A549 treated with GW870086 at 1 μM for 4 hours (cell line): ENCODE measurements at places on chromosomes 4 and X. TPM values are rescaled to one million over a fixed set of nuclear protein-coding genes. Genes with fewer than 3 reads are reported as not detected.

PSAPL1 gene
- total RNA-seq, result 0.15 to 0.33 TPM (median 0.22 TPM) in 5 replicates

BEND4 gene
- total RNA-seq, result 0.01 TPM in 1 of 5 replicates, not detected in the others

PPP1R2C gene
- total RNA-seq, result not detected in 5 replicates

PLAC8 gene
- 0.75 to 2.0 TPM (median 1.5 TPM) in 5 replicates for total RNA-seq

BEX1 gene
- not detected in 5 replicates for total RNA-seq

RPS6KA6 gene
- 3.9 to 5.9 TPM (median 5.5 TPM) in 5 replicates for total RNA-seq

F11 gene
- not detected in 5 replicates for total RNA-seq

CNGA1 gene
- not detected in 5 replicates for total RNA-seq
